ENCODE measurements at places on chromosomes 4 and X. TPM values are rescaled to one million over a fixed set of nuclear protein-coding genes. Genes with fewer than 3 reads are reported as not detected.

GRCh38 chr4:79851625-79852304 lies 221.3 kb downstream of the ANTXR2 start:
- H3K4me3 ChIP-seq, result no peak overlapping the region
- DNase-seq, result peak; percentile 50
- no peaks in the 10 kb centered on the region for H3K27me3 ChIP-seq
- peaks cover 8% of the 10 kb centered on the region for H3K4me1 ChIP-seq

DNA sequence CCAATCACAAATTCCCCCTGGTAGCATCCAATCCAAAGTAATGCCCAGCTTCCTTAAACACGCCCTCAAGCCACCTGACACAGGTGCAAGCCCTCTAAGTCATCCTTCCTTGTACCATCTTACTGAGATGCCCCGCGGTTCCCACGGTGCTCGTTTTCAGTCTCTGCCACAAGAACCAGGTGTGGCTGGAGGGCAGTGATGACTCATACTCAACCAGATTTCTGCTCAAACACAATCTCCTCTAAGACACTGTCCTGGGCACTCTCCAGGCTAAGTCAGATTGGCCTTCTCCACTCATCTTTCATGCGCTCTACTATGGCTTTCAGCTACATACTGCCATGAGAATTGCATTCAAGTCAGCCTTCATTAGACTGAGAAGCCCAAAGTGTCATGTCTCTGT lies 3.5 kb downstream of the SH3KBP1 start:
- H3K4me3 ChIP-seq, result no peak overlapping the region
- no peaks in the 10 kb centered on the region for H3K27me3 ChIP-seq
- no peaks in the 10 kb centered on the region for H3K36me3 ChIP-seq
- peaks cover 3% of the 10 kb centered on the region for H3K4me1 ChIP-seq
- no peak overlapping the region for H3K27ac ChIP-seq

DNA sequence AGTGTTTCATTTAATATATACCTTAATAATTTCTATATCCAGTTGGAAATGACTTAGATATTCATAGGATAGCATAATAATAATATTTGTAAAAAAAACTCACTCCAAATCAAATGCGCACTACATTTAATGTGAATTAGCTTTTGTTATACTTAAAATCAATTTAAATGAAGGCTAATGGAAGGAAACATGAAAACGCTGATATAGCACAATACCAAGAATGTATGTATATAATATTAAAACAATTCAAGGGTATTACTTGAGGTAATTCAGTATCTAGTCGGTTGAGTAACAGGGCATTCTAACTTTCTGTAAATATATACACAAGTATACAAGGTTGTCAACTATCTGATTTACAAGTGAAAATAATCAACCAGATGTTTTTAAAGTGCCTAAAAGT lies 307.1 kb upstream of the TEX13C start:
- H3K27ac ChIP-seq, result no peak overlapping the region
- no peak overlapping the region for H3K4me3 ChIP-seq
- DNase-seq, result no peak
- no peaks in the 10 kb centered on the region for H3K36me3 ChIP-seq

DNA sequence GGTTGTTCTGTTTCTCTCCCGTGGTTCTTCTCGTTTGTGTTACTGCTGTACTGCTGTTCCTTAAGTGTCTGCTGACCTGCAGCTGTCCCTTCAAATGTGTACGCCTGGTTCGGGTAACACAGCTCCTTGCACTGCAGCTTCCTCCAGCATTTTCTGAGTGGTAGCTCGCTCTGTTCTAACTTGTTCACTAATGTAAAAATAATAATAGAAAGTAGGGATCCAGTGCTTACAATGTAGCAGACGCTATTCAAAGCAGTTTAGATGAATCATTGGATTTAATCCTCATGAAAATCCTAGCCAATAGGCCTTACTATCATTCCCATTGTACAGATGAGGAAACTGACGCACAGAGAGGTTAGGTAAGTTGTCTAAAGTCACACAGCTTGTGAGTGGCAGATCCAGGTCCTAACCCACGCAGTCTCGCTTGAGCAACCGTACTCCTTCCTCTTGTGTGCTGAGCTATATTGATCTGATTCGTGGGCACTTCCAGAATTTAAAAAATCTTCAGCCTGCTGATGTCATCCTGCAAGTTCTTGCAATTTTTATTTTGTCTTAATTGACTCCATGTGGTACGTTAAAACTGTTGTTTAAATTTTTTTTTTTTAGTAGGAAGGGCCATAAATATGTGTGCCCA lies 448.2 kb upstream of the FAT1 start:
- no peaks in the 10 kb centered on the region for H3K4me1 ChIP-seq
- H3K4me3 ChIP-seq, result no peak overlapping the region
- no peak overlapping the region for H3K27ac ChIP-seq
- H3K36me3 ChIP-seq, result no peaks in the 10 kb centered on the region
- no peaks in the 10 kb centered on the region for H3K27me3 ChIP-seq
- no peak for DNase-seq

Gene ADH7
- not detected for polyA plus RNA-seq

- no peaks in the 10 kb centered on the region for H3K4me1 ChIP-seq
- no peaks in the 10 kb centered on the region for H3K27me3 ChIP-seq
- H3K27ac ChIP-seq, result no peak overlapping the region
- DNase-seq, result peak; percentile 28
- H3K4me3 ChIP-seq, result no peak overlapping the region
Observed at GRCh38 chrX:150680974-150681373, 12.2 kb upstream of the MTMR1 start.

GRCh38 chrX:104195489-104196084 lies 29.3 kb downstream of the FAM199X start:
- DNase-seq, result peak; percentile 29
- peaks cover 2% of the 10 kb centered on the region for H3K36me3 ChIP-seq
- no peak overlapping the region for H3K4me3 ChIP-seq

DNA sequence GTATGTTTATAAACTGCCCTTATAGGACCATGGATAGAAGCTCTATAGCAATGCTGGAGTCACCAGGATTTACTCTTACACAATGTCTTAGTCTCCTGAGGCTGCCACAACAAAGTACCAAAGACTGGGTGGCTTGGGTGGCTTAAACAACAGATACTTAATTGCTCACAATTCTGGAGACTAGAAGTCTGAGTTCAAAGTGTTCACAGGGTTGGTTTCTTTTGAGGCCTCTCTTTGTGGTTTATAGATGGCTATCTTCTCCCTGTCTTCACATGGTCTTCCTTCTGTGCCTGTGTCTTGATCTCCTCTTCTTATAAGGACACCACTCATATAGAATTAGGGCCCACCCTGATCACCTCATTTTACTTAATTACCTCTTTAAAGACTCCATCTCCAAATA lies 2.0 kb upstream of the TRPC3 start:
- H3K36me3 ChIP-seq, result no peaks in the 10 kb centered on the region
- peaks cover 33% of the 10 kb centered on the region for H3K27me3 ChIP-seq
- DNase-seq, result no peak
- peaks cover 9% of the 10 kb centered on the region for H3K4me1 ChIP-seq
- H3K4me3 ChIP-seq, result no peak overlapping the region

DNA sequence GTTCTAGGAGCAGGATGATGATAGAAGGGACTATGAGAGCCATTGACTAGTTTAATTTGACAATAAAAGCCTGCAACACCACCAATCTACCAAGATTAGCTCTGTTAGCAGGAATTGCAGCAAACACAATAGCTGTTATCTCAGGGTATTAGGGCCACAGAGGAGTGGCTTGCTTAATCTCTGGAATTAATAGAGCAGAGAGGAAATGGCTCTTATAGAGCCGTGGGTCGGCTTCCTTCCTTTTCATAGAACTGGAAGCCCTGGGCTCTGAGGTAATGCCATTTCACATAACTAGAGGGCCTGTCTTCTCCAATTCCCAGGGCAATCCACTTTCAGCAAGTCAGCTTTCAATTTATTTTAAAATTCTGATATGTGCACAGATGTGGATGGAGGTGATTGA lies 83.0 kb downstream of the MAMLD1 start:
- peaks cover 11% of the 10 kb centered on the region for H3K4me1 ChIP-seq
- H3K27me3 ChIP-seq, result no peaks in the 10 kb centered on the region
- no peaks in the 10 kb centered on the region for H3K36me3 ChIP-seq
- peak overlapping the region; percentile 82 for H3K27ac ChIP-seq
- peak; percentile 69 for DNase-seq

Gene ZFP92
- 0.43 TPM for polyA plus RNA-seq

Gene DRP2
- 0.13 TPM for polyA plus RNA-seq

Gene ZNF630
- polyA plus RNA-seq, result 1.0 TPM

- no peaks in the 10 kb centered on the region for H3K27me3 ChIP-seq
- H3K36me3 ChIP-seq, result no peaks in the 10 kb centered on the region
- no peak overlapping the region for H3K4me3 ChIP-seq
- no peaks in the 10 kb centered on the region for H3K4me1 ChIP-seq
- H3K27ac ChIP-seq, result no peak overlapping the region
Observed at GRCh38 chr4:114251020-114251419, 271.6 kb upstream of the ARSJ start.

DNA sequence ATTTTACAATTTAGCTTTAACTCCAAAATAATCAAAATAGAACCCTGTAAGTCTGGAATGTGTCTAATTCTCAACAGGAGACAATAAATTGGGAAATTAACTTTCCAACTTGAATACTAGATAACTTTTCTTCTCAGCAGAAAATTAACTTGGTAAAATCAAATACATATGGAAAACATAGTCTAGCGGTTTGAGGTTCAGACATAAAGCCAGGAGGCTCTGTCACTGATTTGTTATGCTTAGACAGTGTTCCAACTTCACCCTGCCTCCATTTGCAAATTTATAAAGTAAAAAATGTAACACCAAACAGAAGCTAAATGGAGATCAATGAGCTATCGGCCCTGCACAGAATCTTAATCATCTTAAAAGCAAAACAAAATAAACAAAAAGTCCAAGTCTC lies 46.3 kb downstream of the TBCK start:
- H3K36me3 ChIP-seq, result no peaks in the 10 kb centered on the region
- H3K4me1 ChIP-seq, result peaks cover 21% of the 10 kb centered on the region
- H3K27me3 ChIP-seq, result no peaks in the 10 kb centered on the region
- no peak overlapping the region for H3K4me3 ChIP-seq
- no peak overlapping the region for H3K27ac ChIP-seq

DNA sequence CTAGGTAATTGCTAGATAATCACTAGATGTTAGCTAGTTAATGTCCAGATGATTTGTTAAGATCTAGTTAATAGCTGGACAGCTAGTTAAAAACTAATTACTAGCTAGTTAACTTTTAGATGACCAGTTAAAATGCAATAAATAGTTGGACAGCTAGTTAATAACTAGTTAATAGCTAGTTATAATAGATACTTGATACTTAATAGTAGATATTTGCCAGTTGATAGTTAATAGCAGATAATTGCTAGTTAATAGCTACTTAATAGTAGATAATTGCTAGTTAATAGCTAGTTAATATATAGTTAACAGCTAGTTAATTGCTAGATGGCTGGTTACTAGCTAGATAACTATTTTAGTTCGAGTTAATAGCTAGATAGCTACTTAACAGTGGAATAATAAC lies 631.4 kb upstream of the CT83 start:
- no peaks in the 10 kb centered on the region for H3K36me3 ChIP-seq
- no peaks in the 10 kb centered on the region for H3K27me3 ChIP-seq
- H3K4me1 ChIP-seq, result no peaks in the 10 kb centered on the region
- DNase-seq, result no peak
- H3K27ac ChIP-seq, result no peak overlapping the region

DNA sequence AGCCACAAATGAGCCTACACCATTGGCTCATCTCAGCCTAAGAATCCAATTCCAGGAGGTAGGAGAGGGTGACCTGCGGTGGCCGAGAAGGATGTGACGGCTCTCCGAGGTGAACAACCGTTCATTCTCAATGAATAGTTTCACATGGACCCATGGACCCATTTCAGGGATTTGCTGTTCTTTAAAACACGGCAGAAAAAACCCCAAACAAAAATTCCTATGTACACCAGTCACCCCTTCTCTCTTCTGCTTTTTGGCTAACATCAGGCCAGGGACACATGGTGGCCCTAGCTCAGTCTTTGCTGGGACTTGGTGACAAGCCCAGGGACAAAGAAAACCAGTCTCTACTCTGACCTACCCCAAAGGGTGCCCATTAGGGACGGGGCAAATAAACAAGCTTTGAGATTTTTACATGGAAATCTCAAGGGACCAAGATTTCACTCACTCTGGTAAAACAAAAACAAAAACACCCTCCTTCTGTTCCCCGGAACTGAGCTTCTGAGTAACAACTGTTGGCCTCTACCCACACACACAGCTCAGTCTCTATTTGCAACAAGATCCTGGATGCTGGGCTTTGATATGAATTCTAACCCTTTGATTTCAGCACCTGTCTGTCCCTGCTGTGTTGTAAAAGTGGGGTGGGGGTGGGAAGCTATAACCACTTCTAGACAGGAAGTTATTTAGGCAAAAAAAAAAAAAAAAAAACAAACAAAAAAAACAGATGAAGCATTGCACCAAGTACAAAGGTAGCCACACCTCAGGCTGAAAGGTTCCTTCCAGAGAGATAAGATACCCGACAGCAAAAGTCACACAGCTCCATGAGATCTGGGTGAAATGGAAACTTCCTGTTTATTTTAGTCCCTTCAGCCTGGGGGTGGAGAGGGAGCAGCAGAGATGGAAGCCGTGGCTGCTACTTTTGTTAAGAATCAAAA lies 49.0 kb downstream of the DDX3X start:
- DNase-seq, result no peak
- peaks cover 10% of the 10 kb centered on the region for H3K4me1 ChIP-seq
- H3K4me3 ChIP-seq, result no peak overlapping the region
- no peaks in the 10 kb centered on the region for H3K27me3 ChIP-seq
- no peaks in the 10 kb centered on the region for H3K36me3 ChIP-seq

GRCh38 chrX:88397551-88397950 lies 349.5 kb upstream of the CPXCR1 start:
- no peak overlapping the region for H3K4me3 ChIP-seq
- no peaks in the 10 kb centered on the region for H3K36me3 ChIP-seq
- no peak for DNase-seq
- H3K4me1 ChIP-seq, result no peaks in the 10 kb centered on the region

DNA sequence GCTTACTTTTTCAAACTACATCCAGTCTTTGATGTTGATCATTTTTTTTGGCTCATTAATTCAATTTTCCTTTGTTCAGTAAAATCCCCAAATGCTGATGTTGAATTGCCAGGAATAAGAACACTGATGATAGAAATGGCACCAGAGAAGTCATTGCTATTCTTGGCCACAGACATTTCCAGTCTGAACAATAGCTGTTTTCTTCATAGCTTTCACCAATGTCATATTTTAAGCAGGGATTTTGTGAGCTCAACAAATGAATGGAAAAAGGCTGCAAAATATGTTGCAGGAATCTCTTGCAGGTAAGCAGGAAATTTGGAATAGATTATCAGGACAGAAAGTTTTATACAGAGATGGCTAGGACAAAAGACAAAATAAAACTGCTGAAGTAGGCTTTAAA lies 40.5 kb upstream of the GLRB start:
- no peaks in the 10 kb centered on the region for H3K36me3 ChIP-seq
- H3K27me3 ChIP-seq, result no peaks in the 10 kb centered on the region
- peak; percentile 86 for DNase-seq
- no peak overlapping the region for H3K4me3 ChIP-seq
- H3K27ac ChIP-seq, result no peak overlapping the region

- H3K36me3 ChIP-seq, result no peaks in the 10 kb centered on the region
- no peak for DNase-seq
- no peak overlapping the region for H3K27ac ChIP-seq
- H3K4me1 ChIP-seq, result no peaks in the 10 kb centered on the region
- H3K4me3 ChIP-seq, result no peak overlapping the region
Observed at GRCh38 chr4:70754470-70754869, 32.7 kb downstream of the RUFY3 start.

Gene C1QTNF7
- not detected for polyA plus RNA-seq

- H3K27me3 ChIP-seq, result no peaks in the 10 kb centered on the region
- H3K4me1 ChIP-seq, result no peaks in the 10 kb centered on the region
- DNase-seq, result peak; percentile 52
- no peaks in the 10 kb centered on the region for H3K36me3 ChIP-seq
Observed at GRCh38 chr4:14196131-14196530, 568.6 kb upstream of the BOD1L1 start.

- DNase-seq, result no peak
- no peak overlapping the region for H3K4me3 ChIP-seq
- H3K27ac ChIP-seq, result no peak overlapping the region
Observed at GRCh38 chr4:164210377-164210776, 543.6 kb upstream of the SMIM31 start.

Data from endothelial cell of umbilical vein (primary cell).